ENCODE measurements at places on chromosomes 6 and 20. TPM values are rescaled to one million over a fixed set of nuclear protein-coding genes. Genes with fewer than 3 reads are reported as not detected.

GRCh38 chr20:41692479-41693135 is 74.4 kb upstream of the CHD6 start:
- DNase-seq = peak; percentile 85

The PRRT1 gene
- 0.79 TPM for total RNA-seq

DNA sequence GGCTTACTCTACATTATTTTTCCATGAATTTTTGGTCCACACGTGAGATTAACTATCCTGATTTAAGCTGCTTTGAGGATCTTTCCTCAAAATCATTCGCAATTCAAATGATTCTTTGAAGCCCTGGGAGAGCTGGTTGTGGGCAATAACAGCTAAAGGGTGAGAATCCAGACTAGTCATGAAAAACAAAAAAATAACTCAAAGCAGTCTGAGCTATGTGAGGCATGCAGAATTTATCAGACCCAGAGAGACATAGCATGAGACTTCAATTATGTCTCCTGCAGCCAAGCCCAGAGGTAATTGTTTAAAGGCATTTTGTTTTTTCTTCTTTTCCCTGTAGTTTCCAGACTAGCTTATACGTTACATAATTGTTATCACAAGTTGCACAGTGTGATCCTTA is 517.3 kb upstream of the PTCHD4 start:
- DNase-seq = no peak

- DNase-seq = peak; percentile 72
Observed at GRCh38 chr6:2245877-2246863, 765 bp upstream of the GMDS start.

DNA sequence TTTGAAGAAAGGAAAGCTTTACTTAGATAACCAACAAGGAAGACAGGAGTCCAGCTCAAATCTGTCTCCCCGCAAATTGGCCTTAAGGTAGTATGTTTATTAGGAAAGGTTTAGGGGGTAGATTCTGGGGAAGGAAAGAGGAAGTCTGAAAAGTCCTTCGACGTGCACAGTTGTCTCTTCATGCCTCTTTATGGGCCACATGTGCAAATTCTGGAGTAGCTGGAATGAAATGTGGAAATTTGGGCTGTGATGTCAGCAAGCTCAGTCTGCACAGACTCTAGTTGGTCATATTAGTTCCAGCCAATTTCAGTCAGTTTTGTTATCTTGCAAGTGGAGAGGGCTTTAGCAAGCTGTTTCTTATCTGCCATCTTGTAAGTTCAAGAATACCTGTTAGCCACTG is 50.1 kb downstream of the NUP153 start:
- no peak for DNase-seq

- DNase-seq = no peak
Observed at GRCh38 chr6:41747256-41748101, at the start of gene PGC. PGC (minus strand) TSS chr6:41747397; CDS start chr6:41747334, 63 bp downstream.

- DNase-seq = no peak
Observed at GRCh38 chr6:168374541-168375071, 55.0 kb upstream of the DACT2 start.

DNA sequence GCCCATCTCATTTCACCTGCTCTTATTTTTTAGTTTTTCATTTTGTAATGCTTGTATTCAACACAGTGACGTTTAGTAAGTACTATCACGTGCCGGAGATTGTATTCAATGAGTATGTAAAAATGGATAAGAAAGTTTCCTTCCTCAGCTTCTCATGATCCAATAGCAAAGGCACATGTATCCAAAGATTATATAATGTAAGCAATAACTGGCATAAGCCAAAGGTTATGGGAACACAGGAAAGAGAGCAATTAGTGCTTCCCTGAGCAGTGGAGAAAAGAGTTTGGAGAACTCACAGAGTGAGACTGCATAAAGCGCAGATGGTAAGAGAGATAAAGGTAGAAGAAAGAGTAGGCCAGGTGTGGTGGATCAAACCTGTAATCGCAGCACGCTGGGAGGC is 21.8 kb upstream of the LTV1 start:
- DNase-seq = no peak

- DNase-seq = no peak
Observed at GRCh38 chr20:31877684-31878083, 7.2 kb downstream of the TTLL9 start.

- DNase-seq = no peak
Observed at GRCh38 chr6:30328397-30328796, 1.7 kb downstream of the TRIM39 start.

- no peak for DNase-seq
Observed at GRCh38 chr20:33995053-33995831, 1.5 kb downstream of the RALY start.

The SPATS1 gene
- total RNA-seq = not detected

The PROKR2 gene
- not detected for total RNA-seq

GRCh38 chr6:161956082-161956481 is 682.2 kb upstream of the AGPAT4 start:
- DNase-seq = no peak

GRCh38 chr20:40930561-40930960 is 98.1 kb upstream of the TOP1 start:
- no peak for DNase-seq

DNA sequence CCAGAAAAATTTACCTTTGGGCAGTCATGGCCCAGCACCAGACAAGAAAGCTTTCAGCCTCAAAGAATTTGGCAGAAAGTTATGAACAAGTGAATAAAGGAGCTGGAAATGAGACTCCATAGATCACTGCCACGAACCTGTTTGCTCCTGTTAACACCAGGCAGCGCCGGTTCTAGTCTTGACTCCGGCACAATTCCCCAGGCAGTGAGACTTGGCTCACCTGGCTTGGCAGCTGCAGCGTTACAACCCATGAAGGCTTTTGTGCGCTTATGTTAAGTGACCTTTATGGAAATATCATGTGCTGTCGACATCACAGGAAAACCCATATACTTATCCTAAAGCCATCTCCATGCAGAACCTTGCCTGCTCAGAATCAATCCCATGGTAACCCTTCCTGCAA is 22.2 kb upstream of the FOXC1 start:
- DNase-seq = no peak

The RSPH4A gene
- not detected for total RNA-seq

- no peak for DNase-seq
Observed at GRCh38 chr6:134378426-134378825, 60.5 kb upstream of the SGK1 start.

GRCh38 chr6:157271441-157271840 is 51.9 kb downstream of the TMEM242 start:
- no peak for DNase-seq

- no peak for DNase-seq
Observed at GRCh38 chr20:33054791-33055190, 1.1 kb downstream of the BPIFB3 start.

- DNase-seq = peak; percentile 23
Observed at GRCh38 chr6:42453654-42454427, 2.1 kb upstream of the TRERF1 start.

DNA sequence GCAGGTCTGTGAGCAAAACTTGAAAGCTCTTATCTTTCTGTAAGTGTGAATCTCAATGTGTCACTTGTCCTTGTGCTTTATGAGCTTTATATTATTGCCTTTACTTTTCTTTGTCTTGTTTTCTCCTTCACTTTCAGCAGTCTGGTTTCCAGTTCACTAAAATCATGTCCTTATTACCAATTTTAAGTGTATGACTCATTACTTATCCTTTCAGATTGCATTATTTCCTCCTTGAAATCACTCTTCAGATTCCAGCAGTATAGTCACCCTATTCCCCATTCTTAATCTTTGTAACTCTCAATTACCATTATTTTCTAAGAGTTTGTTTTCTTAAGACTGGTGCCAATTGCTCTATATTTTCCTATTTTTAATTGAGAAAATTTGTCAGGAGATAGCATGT is 117.4 kb upstream of the GRIK2 start:
- no peak for DNase-seq

DNA sequence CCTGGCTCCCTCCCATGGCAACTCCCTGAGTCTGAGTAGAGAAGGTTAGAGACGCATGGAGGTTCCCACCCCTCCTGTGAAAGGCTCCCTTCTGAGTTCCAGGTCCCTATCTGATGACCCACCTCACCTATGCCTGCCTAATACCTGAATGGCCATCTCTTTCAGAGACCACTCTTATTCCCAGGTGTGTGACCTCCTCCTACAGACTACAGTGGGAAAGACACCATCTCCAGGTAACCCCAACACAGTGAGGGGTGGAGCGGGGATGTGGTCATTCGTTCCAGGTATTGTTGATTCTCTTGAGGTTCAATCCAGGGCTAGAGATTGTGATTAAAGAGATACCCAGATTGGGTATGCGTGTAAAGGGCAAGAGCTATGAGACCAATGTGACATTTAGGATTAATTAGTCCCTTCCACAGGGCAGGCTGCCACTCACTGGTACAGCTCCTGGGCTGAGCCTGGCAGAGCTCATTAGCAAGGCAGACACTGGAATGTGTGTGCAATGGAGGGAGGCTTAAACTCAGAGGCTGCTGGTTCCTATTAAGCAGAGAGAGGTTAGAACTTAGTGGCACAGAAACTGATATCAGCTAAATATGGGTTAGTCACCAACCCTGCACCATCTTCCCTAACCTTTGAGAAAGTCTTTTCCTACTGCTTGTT is 46.5 kb upstream of the IER3 start:
- DNase-seq = no peak

The LTV1 gene
- 34.3 TPM for total RNA-seq

The WFDC12 gene
- total RNA-seq = not detected

The PRPH2 gene
- total RNA-seq = not detected

The SAMD10 gene
- 30.7 TPM for total RNA-seq

DNA sequence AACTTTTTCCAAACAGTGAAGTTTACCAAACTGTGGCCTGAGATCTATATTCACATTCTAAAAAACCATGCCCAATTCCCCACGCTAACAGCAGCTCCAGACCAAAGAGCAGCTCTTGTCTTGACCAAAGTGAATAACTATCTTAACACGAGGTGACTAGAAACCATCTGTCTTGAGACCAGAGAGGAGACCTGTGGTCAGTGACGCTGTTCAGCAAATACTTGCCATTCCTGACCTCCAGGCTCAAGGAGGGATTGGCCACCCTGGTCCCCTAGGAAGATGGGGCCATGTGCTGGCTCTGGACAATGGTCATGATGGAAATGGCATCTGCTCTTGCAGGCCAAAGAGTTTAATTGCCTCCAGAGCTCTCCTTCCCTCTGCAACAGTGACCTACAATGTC is 104.4 kb upstream of the CD93 start:
- no peak for DNase-seq

The ADAM33 gene
- total RNA-seq = not detected

- DNase-seq = no peak
Observed at GRCh38 chr6:21800948-21801438, 207.4 kb downstream of the SOX4 start.

DNA sequence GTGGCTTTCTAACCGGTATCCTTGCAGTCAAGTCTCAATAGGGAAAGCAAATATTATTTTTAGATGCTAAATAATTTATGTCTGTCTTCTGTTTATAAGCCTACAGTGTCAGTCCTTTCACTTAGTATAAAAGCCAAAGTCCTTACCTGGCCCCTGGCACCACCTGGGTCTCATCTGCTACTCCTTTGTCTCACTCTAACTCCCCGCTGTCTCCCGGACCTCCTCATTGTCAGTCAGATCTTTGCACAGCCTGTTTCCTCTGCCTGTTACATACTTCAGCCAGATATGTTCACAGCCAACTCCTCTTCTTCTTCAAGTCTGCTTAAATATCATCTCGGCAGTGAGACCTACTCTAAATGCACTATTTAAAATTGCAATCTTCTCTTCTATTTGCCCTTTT is 84.2 kb downstream of the THEMIS start:
- no peak for DNase-seq

DNA sequence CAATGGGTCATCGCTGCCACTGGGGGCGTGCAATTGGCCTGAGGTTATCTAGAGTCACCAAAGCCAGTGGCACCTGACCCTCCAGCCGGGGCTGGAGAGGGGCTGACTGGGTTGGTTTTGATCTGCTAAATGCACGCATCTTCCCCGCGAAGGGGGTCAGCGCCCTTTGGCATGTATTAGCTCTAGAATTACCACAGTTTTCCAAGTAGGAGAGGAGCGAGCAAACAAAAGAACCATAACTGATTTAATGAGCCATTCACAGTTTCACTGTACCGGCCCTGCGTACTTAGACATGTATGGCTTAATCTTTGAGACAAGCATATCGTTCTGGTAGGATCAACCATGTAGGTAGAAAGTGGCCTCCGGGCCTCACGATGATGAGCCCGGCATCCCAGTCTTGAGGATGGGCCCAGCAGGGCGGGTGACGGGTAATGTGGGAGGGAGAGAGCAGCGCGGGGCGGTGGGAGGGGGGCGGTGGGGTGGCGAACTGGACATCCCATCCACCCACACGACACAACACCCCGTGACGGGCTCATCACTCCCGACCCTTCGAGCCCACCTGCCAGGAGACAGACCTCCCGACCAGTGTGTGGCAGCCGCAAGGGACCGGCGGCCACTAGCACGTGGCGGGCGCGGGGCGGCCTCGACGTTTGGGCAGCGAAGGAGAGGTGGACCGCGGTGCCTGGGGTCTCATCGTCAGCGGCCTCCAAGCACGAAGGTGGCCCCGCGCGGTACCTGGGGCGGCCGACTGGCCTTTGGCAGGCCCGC is 1957.5 kb upstream of the DEFB115 start:
- no peak for DNase-seq

DNA sequence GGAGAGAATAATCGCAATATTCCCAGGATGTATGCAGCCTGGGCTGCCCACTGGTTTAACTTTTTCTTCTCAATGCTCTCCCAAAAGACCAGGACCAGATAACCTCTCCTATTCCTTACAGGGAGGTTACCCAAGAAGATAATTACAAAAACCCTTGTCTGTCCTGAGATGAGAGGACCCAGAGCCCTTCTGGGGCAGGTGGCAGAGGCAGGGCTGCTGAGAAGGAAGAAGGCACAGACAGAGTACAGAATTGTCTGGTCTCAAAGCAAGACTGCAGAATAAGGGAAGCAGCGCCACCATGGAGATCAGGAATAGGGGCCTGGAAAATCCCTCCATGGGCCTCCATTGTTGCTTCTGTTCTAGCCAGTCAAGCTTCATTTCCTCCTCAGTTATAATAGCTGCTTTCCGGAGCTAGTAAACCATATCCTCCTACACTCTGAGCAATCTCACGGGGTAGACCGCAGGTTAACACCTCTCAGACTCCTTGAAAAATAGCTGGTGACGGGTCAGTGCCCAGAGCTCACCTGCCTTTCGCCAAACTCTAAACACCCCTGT is 463 bp upstream of the HLA-DMB start:
- DNase-seq = peak; percentile 72
